Effector memory CD8-positive, alpha-beta T cell (primary cell): ENCODE measurements at places on chromosomes 16 and 17.

GRCh38 chr16:86571530-86571915, 4.9 kb downstream of the FOXC2 start:
- H3K4me1 ChIP-seq = peaks cover 7% of the 10 kb centered on the region
- H3K4me3 ChIP-seq = no peak overlapping the region
- H3K27me3 ChIP-seq = peaks cover 58% of the 10 kb centered on the region

DNA sequence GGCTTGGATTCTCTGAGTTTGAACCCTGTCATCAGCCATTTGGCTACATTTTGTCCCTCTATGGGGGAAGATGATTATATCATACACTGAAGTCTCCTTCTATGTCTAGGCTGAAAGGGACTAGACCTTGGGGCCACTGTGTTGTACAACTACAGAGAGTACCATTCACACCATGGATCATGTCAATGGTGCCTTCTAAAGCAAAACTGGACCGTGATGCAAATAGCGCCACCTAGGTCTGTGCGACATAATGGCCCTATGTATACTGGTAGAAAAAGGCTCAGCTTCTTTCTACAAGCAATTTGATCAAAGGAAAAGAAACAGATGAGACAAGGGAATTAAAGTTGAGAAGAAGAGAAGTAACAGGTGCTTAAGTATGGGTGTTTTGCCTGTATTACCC, 100.7 kb downstream of the LYRM1 start:
- H3K36me3 ChIP-seq = no peaks in the 10 kb centered on the region
- H3K27ac ChIP-seq = no peak overlapping the region
- DNase-seq = no peak

DNA sequence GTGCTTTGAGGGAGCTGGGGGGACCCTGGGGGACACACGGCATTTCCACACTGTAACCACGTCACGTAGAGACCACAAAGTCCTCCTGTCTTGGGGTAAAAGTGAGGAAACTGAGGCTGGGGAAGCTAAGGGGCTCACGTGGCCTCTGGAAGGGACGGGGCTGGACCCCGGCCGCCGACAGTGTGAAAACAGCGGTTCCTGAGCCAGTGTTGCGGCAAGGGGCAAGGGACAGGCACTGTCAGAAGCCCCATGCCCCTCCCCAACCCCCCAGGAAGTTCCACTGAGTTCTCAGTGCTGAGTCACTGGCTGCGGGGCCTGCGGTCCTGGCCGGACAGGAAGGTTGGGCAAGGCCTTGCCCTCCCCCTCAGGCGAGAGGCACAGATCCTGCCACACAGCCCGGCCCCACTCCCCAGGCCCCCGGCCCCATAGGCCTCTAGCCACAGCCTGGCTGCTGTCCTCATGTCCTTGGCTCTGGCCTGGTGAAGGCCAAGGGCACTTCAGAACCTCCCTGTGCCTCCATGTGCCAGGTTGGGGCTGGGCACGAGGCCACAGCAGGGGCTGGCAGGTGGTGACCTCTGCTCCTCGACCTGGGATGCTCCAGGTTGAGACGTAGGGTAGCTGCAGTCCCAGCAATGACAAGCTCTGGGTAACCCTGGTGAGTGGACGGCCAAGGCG, 5.0 kb upstream of the CCDC57 start:
- no peaks in the 10 kb centered on the region for H3K27me3 ChIP-seq
- H3K27ac ChIP-seq = peak overlapping the region; percentile 95
- H3K4me1 ChIP-seq = peaks cover 33% of the 10 kb centered on the region
- H3K36me3 ChIP-seq = peaks cover 28% of the 10 kb centered on the region

GRCh38 chr16:23134274-23134673, 15.0 kb downstream of the USP31 start:
- H3K4me1 ChIP-seq = peaks cover 2% of the 10 kb centered on the region
- no peak overlapping the region for H3K4me3 ChIP-seq
- H3K27ac ChIP-seq = no peak overlapping the region
- H3K36me3 ChIP-seq = peaks cover 3% of the 10 kb centered on the region
- no peaks in the 10 kb centered on the region for H3K27me3 ChIP-seq

GRCh38 chr17:33261820-33262219, 31.3 kb downstream of the ASIC2 start:
- no peak overlapping the region for H3K4me3 ChIP-seq
- peaks cover 68% of the 10 kb centered on the region for H3K27me3 ChIP-seq
- no peak overlapping the region for H3K27ac ChIP-seq
- no peaks in the 10 kb centered on the region for H3K36me3 ChIP-seq
- no peak for DNase-seq
- no peaks in the 10 kb centered on the region for H3K4me1 ChIP-seq

DNA sequence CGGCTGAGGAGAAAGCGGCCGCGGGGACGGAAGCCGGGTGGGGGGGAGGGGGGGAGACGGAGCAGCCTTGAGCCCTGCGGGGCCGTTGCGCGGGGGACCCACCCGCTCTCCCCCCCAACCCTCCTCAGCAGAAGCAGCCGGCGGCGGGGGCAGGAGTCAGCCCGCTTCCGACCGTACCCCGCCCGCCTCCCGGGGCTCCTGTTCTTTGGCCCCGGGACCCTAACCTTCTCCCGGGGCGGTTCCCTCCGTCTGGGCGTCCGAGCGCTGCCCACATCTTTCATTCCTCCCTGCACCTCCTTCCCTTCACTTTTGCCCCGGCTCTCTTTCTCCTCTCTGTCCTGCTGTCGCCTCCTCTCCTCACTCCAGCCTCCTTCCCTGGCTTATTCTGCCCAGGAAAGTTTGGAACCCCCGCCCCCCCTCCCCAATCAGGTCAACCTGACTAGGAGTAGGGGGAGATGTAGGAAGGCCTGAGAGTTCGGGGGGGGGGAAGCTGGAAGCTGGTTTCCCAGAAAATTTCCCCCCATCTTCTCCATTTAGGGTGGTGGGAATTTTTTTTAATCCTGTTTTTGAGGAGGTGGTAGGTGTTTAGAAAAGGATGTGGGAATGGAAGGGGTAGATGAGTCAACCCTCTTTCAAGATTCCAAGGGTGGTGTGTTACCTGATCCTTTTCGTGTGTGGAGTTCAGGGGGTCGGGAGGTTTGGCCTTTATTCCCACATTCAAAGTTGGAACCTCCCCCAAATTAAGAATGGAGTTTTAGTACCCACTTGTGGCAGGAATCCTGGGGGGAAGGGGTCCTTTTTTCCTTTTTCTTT, 427 bp upstream of the NLK start:
- H3K27me3 ChIP-seq = peaks cover 6% of the 10 kb centered on the region
- H3K4me1 ChIP-seq = peaks cover 47% of the 10 kb centered on the region
- peak overlapping the region; percentile 83 for H3K4me3 ChIP-seq
- peak overlapping the region; percentile 92 for H3K27ac ChIP-seq
- peaks cover 15% of the 10 kb centered on the region for H3K36me3 ChIP-seq

- H3K27ac ChIP-seq = no peak overlapping the region
- H3K4me3 ChIP-seq = no peak overlapping the region
- no peaks in the 10 kb centered on the region for H3K4me1 ChIP-seq
- H3K27me3 ChIP-seq = no peaks in the 10 kb centered on the region
- no peak for DNase-seq
- no peaks in the 10 kb centered on the region for H3K36me3 ChIP-seq
Observed at GRCh38 chr16:15900901-15901500, 12.6 kb upstream of the CEP20 start.

DNA sequence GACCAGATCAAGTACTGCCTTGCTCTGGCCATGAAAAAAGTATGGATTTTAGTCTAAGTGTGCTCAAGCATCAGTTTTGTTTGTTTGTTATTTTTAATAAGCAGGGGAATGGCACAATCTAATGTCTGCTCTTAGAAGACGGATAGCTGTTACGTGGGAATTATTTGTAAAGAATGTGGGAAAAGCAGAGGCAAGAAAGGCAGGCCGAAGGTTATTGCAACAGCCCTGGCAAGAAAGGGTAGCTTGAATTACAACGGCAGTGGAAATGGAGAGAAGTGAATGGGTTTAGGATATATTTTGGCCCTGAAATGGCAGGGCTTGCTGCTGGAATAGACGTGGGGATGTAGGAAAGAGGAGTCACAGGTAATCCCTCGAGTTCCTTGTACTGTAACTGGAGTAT, 987 bp upstream of the HASPIN start:
- H3K27me3 ChIP-seq = no peaks in the 10 kb centered on the region
- peak overlapping the region; percentile 69 for H3K4me3 ChIP-seq
- peaks cover 25% of the 10 kb centered on the region for H3K4me1 ChIP-seq

DNA sequence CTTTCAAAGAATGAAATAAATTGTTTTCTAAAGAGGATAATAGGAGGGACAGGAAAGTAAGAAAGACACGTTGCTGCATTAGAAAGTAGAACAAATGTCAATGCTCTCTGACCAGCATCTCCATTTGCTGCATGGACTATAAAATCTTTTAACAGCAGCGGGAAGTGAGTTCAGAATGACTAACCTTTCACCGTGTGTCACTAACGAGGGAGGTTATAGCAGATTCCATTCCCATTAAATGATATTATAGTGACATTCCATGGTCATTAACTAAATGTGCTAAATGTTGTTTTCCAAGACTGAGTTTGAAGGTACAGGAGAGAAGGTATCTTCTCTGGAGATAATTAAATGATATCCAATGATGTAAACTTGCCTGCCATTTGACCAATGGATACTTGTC, 127.1 kb upstream of the HS3ST3A1 start:
- H3K27me3 ChIP-seq = peaks cover 48% of the 10 kb centered on the region
- no peak for DNase-seq
- no peak overlapping the region for H3K27ac ChIP-seq
- H3K36me3 ChIP-seq = no peaks in the 10 kb centered on the region
- no peak overlapping the region for H3K4me3 ChIP-seq

DNA sequence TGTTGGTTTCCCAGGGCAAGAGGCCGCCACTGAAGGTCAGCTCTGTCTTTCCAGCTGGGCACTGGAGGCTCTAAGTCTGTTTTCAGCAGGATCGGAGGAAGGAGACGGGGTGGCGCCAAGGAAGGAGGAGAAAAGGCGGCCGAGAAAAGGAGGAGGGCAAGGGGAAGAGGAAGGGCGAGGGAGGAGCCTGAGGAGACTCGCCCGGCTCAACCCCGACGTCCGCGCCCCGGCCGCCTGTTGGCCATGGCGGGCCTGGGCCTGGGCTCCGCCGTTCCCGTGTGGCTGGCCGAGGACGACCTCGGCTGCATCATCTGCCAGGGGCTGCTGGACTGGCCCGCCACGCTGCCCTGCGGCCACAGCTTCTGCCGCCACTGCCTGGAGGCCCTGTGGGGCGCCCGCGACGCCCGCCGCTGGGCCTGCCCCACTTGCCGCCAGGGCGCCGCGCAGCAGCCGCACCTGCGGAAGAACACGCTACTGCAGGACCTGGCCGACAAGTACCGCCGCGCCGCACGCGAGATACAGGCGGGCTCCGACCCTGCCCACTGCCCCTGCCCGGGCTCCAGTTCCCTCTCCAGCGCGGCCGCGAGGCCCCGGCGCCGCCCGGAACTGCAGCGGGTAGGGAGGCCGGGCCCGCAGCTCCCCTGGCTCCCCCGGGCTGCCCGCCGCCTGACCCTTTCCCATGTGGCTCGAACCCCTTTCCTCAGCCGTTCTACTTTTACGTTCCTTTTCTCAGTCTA, at the start of gene RNF135:
Gene RNF135, plus strand, starts transcription at position 209 of the 737 bp plus-strand sequence. Its CDS starts 35 bp downstream, at position 244.
- H3K4me3 ChIP-seq = peak within 1 kb of the TSS; percentile 98
- peaks cover 19% of the 10 kb centered on the region for H3K4me1 ChIP-seq
- DNase-seq = peak; percentile 40
- peak within 1 kb of the TSS; percentile 97 for H3K27ac ChIP-seq

DNA sequence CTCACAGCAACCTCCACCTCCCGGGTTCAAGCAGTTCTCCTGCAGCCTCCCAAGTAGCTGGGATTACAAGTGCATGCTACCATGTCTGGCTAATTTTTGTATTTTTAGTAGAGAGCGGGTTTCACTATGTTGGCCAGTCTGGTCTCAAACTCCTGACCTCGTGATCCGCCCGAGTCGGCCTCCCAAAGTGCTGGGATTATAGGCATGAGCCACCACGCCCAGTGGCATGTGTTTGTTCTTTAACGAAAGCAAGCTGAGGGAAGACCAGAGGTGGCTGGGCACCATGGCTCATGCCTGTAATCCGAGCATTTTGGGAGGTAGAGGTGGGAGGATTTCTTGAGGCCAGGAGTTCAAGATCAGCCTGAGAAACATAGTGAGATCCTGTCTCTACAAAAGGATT, 18.1 kb downstream of the TNFRSF13B start:
- H3K4me3 ChIP-seq = no peak overlapping the region
- no peak for DNase-seq
- H3K27me3 ChIP-seq = peaks cover 62% of the 10 kb centered on the region
- no peak overlapping the region for H3K27ac ChIP-seq

GRCh38 chr17:68850749-68851510, 104.3 kb downstream of the ABCA8 start:
- no peaks in the 10 kb centered on the region for H3K4me1 ChIP-seq
- H3K4me3 ChIP-seq = no peak overlapping the region
- DNase-seq = no peak
- no peak overlapping the region for H3K27ac ChIP-seq

DNA sequence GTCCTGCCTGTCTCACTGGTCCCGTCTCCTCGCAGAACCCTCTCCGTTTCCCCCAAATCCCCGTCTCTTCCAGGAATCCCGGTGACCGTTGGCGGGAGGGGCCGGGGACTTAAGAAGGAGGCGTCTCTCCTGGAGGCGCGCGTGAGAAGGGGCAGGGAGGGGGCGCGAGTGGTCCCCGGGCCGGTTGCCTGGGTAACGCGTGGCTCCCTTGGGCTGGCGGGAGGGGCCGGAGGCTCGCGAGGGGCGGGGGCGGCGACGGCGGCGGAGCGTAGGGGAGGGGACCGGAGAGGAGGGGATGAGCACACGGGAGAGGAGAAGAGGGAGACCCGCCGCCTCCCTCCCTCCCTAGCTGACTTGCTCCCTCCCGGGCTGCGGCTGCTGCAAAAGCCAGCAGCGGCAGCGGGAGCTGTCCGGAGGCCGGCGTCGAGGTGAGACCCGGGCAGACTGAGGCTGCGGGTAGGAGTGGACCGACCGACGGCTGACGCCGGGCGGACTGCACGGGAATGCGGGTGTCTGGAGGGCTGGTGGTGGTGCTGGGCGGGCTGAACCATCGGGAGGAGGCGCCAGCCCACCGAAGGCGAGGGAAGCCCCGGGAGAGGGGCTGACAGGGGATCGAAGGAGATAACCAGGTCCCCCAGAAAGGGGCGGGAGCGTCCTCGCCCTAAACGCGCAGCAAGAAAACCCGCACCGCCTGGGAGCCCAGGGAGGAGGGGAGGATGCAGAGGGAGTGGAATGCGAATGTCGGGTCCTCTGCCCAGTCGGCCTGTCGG, at the start of gene PRRT2:
Gene PRRT2, plus strand, starts transcription at position 298 of the 770 bp plus-strand sequence. CDS start 862 bp downstream, outside the sequence.
- DNase-seq = no peak
- peaks cover 70% of the 10 kb centered on the region for H3K36me3 ChIP-seq
- H3K27ac ChIP-seq = peak within 1 kb of the TSS; percentile 91
- peak within 1 kb of the TSS; percentile 95 for H3K4me3 ChIP-seq
- peaks cover 64% of the 10 kb centered on the region for H3K4me1 ChIP-seq
- H3K27me3 ChIP-seq = no peaks in the 10 kb centered on the region

DNA sequence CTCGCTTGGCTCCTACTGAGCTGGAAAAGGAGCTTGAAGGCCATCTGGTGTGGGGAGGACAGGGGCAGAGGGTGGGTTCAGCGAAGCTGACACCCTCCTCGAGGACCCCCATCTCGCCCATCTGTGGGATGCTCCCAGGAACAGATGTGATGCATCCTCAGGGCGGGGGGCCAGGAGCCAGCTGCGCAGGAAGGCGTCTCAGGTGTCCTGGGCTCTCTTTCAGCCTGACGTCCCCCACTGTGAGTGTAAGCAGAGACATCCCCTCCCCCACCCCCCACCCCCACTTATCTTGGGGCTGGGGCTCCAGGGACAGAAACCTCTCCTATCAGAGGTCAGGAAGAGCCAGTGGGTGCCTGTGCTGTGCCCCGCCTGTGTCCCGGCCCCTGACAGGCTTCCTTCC, 16.2 kb downstream of the KIF19 start:
- H3K4me1 ChIP-seq = no peaks in the 10 kb centered on the region
- H3K27ac ChIP-seq = no peak overlapping the region
- H3K27me3 ChIP-seq = no peaks in the 10 kb centered on the region
- H3K4me3 ChIP-seq = no peak overlapping the region
- no peak for DNase-seq
- H3K36me3 ChIP-seq = peaks cover 5% of the 10 kb centered on the region
